AG09319 (cell line): ENCODE measurements at places on chromosomes 12 and 14.

DNA sequence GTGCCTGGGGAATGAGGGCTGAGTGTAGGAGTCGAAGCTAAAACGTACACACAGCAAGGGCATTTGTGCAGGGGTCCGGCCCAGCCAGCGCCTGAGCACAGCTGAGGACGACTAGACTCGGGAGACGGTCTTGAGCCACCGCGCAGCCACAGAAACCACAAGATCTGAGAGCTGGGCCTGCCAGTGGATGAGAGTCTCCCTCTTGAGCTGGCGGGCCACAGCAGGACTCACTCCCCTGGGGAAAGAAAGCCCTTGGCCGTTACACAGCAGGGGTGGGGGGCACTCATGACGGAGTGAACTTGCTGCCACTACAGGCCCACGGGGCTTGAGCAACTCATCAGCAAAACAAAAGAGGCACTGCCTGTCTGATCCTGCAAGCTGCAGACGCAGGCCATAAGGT is 23.0 kb downstream of the STX2 start:
- no peak for DNase-seq

DNA sequence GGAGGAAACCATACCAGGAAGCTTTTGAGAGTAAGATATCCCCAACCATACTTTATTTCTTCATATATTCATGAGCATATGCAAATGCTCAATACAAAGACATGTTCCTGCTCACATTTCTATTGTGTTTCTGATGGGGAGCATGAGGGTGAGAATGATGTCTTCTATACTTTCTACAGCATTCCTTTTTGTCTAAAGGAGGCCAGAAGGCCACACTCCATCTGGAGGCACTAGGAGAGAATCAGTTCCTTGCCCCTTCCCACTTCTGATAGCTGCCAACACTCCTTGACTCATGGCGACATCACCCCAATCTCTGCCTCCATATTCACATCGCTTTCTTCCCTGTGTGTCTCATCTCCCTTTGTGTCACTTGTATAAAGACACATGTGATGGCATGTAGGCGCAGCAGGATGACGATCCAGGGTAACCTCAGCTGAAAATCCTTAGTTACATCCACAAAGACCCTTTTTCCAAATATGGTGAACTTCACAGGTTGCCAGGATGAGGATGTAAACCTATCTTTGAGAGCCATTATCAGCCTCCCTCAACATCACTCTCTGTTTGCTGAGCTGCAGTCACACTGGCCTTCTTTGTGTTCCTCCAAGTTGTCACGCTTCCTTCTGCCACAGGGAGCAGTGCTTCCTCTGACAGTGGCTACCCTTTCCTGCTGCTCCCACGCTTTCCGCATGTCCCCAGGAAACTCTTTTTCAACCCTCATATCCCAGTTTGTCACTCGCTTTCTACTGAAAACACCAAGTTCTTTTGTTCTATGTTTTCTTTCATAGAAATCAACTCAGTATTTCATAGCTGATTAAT is 96.9 kb downstream of the STXBP6 start:
- no peak for DNase-seq

DNA sequence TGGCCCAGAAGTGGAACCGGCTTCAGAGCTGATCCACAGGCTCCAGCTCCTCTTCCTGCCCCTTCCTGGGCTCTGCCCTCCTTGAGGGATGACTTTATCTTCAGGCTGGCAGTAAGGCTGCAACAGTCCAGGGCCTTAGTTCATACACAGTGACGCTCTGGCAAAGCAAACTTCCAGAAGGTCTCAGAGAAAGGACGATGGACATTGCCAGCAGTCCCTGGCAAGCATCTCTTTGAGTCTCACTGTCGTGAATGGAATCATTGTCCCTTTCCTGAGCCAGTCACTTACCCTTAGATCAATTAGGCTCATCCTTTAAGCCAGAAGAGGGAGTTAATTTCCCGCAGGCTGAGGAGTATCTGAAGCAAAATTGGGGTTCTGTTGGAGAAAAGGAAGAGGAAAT is 8.6 kb downstream of the AK7 start:
- DNase-seq: no peak

GRCh38 chr14:101625336-101626097 is 64.2 kb downstream of the DIO3 start:
- DNase-seq: no peak

GRCh38 chr14:73833530-73834260 is 17.9 kb upstream of the PTGR2 start:
- peak; percentile 49 for DNase-seq

GRCh38 chr12:73225371-73225937 is 953.3 kb downstream of the TRHDE start:
- DNase-seq: no peak

DNA sequence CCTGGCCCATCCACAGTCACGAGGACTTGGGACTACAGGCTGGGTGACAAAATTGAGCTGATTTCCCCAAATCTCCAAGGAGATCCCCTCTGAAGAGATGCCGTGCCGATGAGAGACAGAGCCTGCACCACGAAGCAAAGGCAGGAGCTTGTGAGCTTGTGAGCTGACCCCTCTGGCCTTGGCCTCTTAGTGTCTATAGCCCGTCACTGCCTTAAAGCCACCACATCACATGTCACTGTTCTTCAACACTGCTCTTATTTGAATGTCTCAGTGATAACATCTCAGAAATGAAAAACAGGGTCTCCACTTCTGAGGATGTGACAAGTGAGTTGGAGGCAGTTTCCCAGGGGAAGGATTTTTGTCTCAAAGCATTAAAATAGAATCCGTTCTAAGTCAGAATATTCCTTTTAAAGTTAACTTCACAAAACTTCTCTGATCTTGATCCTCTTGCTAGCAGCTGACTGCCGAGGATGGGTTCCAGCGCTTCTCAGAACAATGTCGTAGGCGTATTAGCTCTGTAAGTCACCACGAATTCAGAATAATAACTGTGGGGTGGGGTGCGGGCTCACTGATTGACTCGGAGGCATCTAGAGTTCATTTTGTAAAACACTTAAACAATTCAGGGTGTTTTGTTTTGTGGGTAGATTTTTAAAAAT is 37.5 kb downstream of the CHST11 start:
- DNase-seq: no peak

DNA sequence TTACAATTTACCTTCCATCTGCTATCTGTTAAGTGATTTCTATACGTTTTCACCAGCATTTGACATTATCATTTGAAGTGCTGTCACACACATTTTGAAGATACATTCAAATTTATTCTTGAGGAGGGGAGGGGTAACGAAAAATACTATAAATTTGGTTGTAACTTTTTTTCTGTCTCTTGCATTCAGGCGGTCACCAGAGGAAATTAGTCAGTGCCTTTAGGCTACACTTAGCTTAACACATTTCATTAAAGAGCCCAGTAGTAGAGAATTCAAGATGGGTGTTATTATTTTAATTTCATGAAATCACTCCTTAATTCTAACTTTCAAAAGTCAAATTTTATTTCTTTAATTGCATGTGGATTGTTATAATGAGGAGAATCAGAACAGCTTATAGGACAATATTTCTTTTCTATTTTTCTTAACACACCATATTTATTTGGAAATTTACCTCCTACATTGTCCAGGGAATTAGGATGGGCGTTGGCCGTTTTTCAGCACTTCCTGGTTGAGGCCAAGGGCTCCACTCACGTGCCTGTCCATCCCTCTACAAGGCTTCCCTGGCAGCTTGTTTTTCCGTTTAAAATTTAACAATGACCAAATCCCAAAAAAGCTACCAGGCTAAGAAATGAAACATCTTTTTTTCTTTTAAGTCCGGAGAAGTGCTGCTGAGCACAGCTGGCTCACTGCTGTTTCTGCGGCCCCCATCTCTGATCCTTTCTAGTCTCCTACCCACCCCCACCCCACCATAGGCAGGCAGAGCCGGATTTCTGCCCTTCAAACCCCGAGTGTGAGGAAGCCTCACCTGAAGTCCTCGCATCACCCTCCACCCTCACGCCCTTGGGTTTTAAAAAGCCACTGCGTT is 1.1 kb upstream of the FAR2 start:
- no peak for DNase-seq

DNA sequence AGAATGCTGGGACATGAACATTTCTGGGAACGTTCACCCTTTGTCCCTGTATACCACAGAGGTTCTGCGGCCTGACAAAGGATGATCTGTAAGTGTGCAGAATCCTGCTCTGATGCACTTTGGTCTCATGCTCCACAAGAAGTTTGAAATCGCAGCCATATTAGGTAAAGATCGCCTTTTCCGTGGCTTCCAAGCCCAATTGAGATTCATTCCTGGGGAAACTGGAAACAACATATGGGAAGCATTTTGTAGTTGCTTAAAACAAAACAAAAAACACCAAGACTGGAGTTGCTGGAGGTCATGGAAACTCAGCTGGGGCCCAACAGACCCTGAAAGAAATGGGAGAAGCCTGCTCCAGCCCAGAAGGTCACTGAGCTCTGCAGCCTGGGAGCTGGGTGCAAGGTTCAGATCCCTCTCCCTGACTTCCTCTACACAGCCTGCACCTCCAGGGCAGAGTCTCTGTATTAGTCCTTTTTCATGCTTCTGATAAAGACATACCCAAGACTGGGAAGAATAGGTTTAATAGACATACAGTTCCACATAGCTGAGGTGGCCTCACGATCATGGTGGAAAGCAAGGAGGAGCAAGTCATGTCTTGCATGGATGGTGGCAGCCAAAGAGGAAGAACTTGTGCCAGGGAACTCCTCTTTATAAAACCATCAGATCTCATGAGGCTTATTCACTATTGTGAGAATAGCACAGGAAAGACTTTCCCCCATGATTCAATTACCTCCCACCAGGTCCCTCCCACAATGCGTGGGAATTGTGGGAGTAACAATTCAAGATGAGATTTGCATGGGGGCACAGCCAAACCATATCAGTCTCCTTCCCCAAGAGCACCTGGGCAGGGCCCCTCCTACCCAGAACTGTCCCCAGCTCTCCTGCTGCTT is 60.8 kb upstream of the CHGA start:
- DNase-seq: no peak

DNA sequence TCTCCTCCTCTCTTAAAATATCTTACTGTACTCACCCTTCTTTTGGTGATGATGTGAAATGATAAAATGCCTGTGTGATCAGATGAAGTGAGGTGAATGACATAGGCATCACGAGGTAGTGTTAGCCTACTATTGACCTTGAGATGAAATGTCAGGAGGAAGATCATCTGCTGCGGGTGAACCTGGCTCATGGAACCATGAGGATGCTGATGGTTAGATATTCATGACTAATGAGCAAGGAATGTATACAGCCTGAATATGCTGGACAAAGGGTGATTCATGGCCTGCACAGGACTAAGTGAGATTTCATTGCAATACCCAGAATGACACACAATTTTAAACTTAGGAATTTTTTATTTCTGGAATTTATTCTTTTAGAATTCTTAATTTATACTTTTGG is 89.6 kb downstream of the DAAM1 start:
- no peak for DNase-seq

DNA sequence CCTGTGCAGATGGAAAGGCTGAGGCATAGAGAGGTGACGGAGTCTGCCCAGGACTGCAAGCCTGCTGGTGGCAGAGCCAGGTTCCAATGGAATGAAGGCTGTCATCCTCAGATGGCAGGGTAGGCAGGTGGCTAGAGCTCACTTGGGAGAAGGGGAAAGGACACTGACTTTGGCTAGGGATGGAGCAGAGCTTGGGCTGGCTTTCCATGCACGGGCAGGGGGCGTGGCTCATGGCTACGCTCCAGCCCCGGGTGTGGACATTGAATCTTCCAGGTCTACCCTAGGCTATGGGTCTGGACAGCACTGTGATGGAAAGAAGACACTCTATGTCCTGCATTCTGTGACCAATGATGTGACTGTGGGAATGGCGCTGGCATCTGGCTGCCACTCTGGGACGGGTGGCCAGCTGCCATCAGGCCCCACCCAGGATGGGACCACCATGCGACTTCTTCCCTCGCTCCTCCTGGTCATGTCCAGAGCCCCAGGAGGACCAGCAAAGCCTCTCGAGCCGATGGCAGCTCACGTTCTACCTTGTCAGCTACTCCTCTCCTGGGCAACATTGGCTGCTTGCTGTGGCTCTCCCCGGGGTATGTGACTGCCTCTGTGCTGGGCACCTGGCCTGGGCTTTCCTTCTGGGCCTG is 398.7 kb downstream of the TMEM121 start:
- DNase-seq: no peak

DNA sequence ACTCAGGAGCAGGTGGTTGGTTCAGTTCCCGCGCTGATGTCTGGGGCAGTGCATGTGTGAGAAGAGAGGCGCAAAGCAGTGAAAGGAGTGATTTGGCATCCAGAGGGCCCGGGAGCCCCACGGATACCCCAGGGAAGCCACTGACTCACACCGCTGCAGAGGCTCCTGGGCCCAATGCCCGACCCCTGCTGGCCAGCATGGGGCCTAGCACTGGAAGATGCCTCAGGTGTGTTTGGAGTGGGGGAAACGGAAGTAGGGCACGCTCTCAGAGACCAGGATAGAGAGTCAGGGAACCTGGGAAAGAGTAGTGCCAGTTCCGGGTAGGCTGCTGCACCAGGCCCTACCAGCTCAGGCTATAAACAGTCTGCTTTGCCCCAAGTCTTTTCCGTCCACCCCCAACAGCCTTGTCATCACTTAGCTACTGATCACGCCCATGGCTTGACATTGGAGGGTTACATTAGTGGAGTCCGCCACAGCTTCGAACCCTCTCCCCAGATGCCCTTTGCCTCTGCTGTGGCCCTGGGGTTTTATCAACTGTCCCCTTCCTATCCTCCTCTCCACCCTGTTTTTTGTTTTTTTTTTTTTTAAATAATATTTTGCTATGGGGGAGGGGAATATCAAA is 9.5 kb upstream of the CSAD start:
- no peak for DNase-seq

GRCh38 chr14:32171469-32171868 is 30.4 kb upstream of the RNU6-7 start:
- no peak for DNase-seq
